ENCODE measurements at places on chromosomes 13 and 19. TPM values are rescaled to one million over a fixed set of nuclear protein-coding genes. Genes with fewer than 3 reads are reported as not detected.
A peak's percentile ranks its signal among the peaks of the same experiment; 100 is the strongest.

Gene NKPD1
- total RNA-seq = 0.25 TPM

Gene SOHLH2
- total RNA-seq = not detected

- DNase-seq = no peak
Measured at GRCh38 chr19:56103027-56103614, 18.0 kb downstream of the ZNF787 start.

- DNase-seq = peak; percentile 1
Measured at GRCh38 chr13:68176475-68176874, 946.3 kb upstream of the PCDH9 start.

- DNase-seq = no peak
Measured at GRCh38 chr13:46334035-46334822, 52.8 kb downstream of the RUBCNL start.

- no peak for DNase-seq
Measured at GRCh38 chr13:23995283-23996073, 98.2 kb upstream of the C1QTNF9B start.

DNA sequence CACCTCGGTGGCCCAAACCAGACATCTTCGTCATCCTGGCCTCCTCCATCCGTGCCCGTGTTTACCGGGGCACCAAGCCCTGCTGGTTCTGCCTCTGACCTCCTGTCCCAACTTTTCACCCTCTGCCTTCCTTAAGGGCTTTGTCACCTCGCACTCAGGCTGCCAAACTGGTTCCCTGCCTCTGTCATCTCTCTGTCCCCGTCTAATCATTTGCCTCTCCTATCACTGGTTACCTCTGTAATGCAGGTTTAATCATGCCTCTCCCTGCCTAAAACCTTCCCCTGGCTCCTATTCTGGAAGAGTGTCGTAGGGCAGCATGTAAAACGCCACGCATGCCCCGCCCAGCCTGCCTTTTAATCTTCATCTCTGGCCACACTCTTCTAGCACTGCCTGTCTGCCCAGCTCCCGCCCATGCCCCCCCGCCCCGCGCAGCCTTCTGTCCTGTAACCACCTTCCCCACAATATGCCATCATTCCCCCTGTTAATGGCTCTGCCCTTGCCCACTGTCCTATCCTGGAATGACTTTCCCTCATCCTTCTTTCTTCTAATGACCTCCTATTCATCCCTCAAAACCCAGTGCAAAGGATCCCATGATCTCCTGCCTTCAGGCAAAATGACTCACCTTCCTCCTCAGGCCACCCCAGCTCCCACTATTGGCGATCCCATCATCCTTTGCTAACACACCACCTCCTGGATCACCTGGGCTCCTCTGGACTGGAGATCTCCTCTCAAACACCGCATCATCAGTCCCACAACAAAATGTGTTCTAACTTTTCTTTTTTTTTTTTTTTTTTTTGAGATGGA lies 66.7 kb downstream of the PEX11G start:
- DNase-seq = no peak

GRCh38 chr19:36963280-36963679 lies 47.1 kb downstream of the ZNF568 start:
- DNase-seq = no peak

- peak; percentile 78 for DNase-seq
Measured at GRCh38 chr19:29967623-29968022, 25.6 kb downstream of the URI1 start.

- DNase-seq = peak; percentile 49
Measured at GRCh38 chr19:41887711-41888382, 4.9 kb downstream of the ARHGEF1 start.

Measured in GM23248 (cell line).